ENCODE measurements at places on chromosomes 13 and 19.

- no peak for DNase-seq
Observed at GRCh38 chr19:29395111-29395733, 130.6 kb upstream of the VSTM2B start.

DNA sequence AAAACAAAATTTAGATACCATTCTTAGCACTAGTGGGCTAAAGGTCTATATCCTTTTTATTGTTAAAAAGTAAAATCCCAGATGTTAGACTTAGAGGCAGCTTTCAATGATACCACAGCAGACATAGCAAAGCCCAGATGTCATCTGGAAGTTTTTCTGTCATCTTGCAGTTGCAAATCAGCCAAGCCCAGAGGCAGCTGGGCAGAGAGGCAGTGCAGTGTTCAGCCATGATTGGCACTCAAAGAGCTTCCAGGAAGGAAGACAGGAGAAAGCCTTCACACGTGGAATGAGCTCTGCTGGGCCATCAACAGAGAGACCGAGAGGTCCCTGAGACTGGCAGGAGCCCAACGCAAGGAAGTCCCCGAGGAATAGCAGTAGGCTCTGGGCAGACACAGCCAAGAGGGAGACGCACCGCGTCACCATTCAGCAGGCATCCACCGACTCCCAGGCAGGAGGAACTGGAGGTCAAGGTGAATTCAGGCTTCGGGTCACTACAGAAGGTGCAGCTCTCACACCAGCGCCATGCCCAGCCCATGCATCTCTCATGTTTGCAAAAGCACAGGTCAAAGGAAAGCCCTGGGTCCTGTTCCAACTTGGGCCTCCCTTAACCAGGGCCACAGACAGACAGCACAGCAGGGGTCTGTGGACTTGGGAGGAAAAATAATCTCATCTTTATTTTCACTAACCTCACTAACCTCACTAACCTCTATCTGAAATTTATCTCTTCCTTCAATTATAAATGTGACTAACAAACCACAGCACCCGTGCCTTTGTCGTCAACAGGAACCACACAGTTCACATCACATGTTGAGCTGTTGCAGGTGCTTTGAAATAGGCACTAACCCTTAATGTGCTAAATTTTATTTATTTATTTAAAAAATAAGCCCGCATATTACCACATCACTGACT, 54.9 kb downstream of the TUBGCP3 start:
- DNase-seq: no peak

DNA sequence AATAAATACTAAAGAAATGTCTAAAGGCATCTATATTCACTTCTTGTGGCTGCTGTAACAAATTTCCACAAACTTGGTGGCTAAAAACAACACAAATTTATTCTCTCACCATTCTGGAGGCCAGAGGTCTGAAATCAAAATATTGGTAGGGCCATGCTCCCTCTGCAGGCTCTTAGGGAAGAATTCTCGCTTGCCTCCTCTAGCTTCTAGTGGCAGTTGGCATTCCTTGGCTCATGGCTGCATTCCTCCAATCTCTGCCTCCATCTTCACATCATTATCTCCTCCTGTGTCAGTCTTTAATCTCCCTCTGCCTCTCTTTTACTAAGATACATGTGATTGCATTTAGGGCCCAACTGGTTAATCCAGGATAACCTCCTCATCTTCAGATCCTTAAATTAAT, 54.1 kb upstream of the RFXAP start:
- peak; percentile 27 for DNase-seq

DNA sequence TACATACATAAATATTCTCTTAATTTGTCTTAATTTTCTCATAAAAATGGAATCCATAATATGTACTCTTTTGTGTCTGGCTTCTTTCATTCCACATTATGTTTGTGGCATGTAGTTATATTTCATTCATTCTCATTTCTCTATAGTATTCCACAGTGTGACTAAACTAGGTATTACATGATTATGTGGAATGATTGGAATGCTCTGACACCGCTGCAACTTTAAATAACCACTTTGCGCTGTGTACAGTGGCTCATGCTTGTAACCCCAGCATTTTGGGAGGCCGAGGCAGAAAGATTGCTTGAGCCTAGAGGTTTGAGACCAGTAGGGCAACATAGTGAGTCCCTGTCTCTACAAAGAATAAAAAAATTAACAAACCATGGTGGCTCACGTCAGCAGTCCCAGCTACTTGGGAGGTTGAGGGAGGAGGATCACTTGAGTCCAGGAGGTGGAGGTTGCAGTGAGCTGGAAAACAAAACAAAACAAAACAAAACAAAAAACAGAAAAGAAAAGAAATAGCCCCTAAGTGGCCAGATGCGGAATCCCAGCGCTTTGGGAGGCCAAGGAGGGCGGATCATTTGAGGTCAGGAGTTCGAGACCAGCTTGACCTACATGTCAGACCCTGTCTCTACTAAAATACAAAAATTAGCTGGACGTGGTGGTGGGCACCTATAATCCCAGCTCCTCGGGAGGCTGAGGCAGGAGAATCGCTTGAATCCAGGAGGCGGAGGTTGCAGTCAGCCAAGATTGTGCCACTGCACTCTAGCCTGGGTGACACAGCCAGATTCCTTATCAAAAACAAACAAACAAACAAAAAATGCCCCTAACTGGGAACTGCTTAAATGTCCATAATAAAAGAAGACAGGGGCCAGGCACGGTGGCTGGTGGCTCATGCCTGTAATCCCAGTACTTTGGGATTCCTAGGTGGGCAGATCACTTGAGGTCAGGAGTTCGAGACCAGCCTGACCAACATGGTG, 8.0 kb upstream of the SAE1 start:
- DNase-seq: no peak

GRCh38 chr13:106619688-106620555, 52.0 kb upstream of the ARGLU1 start:
- peak; percentile 74 for DNase-seq

- DNase-seq: no peak
Observed at GRCh38 chr19:17487284-17488121, 17.2 kb downstream of the SLC27A1 start.

- no peak for DNase-seq
Observed at GRCh38 chr19:46297700-46298478, 1.0 kb downstream of the HIF3A start.

GRCh38 chr13:21115231-21115630, 53.8 kb upstream of the LATS2 start:
- no peak for DNase-seq

GRCh38 chr19:42284591-42285341, 15.7 kb downstream of the CIC start:
- no peak for DNase-seq

DNA sequence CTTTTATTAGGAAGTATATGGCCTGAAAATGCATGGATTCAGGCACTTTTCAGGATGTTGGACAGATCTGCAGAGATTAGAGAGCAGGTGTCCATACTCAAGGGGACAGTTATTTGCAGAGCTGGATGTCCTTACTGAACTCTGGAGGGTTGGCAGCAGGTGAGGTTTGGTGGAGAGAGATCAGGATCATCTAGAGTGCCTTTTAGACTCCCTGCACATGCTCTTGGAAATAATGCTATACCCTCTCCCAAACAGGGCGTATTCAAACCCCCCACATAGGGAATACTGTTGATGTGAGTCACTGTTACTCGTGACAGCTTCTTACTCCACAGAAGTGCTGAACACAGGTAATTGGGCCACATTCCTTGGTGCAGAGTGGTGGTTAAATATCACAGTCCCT, 725.7 kb upstream of the SGCG start:
- no peak for DNase-seq

- peak; percentile 14 for DNase-seq
Observed at GRCh38 chr13:26457212-26457611, 100.3 kb upstream of the WASF3 start.

All from SK-MEL-5 (cell line).